ENCODE measurements at places on chromosomes 1 and 21. TPM values are rescaled to one million over a fixed set of nuclear protein-coding genes. Genes with fewer than 3 reads are reported as not detected.

The PDZK1 gene
- total RNA-seq = 0.95 TPM

The OR6N1 gene
- total RNA-seq = not detected

The TNFAIP8L2 gene
- total RNA-seq = not detected

The RSPO1 gene
- total RNA-seq = 0.10 TPM

All from A549 treated with AZD2906 at 1 μM for 4 hours (cell line).